ENCODE measurements at places on chromosomes 16 and 17. TPM values are rescaled to one million over a fixed set of nuclear protein-coding genes. Genes with fewer than 3 reads are reported as not detected.
A peak's percentile ranks its signal among the peaks of the same experiment; 100 is the strongest.

KRTAP1-5 gene
- total RNA-seq = not detected

CEP295NL gene
- total RNA-seq = not detected

INPP5K gene
- total RNA-seq = 18.2 TPM

TMEM219 gene
- total RNA-seq = 31.9 TPM

HSD17B1 gene
- total RNA-seq = 0.26 TPM

KRT17 gene
- not detected for total RNA-seq

DNA sequence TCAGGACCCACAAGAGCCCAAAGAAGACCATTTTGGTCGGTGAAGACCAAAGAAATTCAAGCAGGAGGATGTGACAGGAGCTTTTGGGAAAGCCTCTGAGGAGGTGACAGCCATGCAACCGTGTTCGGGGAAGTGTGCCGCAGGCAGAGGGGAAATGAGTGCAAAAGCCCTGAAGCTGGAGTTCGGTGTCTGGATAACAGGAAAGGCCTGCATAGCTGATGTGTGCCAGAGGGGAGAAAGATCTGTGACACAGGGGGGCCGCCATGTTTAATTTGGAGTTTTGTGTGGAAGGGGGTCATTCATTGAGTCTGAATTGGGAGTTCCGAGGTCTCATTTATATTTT is 870 bp upstream of the ZC3H7A start:
- DNase-seq = peak; percentile 58
- H3K36me3 ChIP-seq = peaks cover 38% of the 10 kb centered on the region
- H3K4me3 ChIP-seq = peak overlapping the region; percentile 92
- peak overlapping the region; percentile 93 for H3K27ac ChIP-seq

- no peaks in the 10 kb centered on the region for H3K27me3 ChIP-seq
- no peaks in the 10 kb centered on the region for H3K36me3 ChIP-seq
- no peak for DNase-seq
- H3K27ac ChIP-seq = no peak overlapping the region
These were observed 497.6 kb downstream of the WWOX start for GRCh38 chr16:78596996-78597422.

- no peak overlapping the region for H3K4me3 ChIP-seq
- no peak for DNase-seq
- no peaks in the 10 kb centered on the region for H3K4me1 ChIP-seq
- no peaks in the 10 kb centered on the region for H3K36me3 ChIP-seq
These were observed 8.9 kb upstream of the ZNF200 start for GRCh38 chr16:3243882-3244281.

DNA sequence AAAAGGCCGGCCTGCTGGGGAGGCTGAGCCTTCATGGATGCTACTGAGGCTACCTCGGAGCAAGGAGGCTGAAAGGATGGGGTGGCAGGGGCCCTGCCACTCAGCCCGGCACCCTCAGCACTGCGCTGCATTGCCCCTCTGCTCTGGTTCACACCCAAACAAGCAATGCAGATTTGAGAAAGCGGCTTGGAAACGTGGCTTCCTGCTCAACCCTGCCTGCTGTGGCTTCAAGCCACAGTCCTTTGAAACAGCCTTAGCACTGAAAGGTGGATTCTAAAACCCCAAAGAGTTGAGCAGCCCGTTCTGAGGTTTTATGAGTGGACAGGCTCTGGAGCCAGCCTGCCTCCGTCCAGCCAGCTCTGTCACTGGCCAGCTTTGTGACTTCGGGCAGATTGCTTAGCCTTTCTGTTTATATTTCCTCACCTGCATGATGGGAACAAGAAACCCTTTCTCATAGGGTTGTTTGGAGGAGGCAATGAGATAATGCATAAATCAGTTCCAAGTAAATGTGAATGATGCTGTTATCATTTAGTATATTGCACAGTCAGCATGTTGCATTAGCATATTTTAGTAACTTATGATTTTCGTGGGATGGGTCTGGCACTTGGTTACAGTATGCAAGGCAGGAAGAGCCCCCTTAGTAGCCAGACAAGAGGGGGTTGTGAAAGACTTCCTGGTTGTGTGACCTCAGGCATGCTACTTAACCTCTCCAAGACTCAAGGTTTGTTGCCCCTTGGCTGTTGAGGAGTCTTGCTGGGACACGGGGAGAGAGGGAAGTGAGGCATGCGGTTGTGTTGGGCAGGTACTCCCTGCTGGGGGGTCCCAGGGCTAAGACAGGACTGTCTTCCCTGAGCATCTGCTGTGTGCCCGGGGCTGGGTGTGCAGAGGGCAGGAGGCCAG is 23.6 kb downstream of the CRISPLD2 start:
- no peaks in the 10 kb centered on the region for H3K36me3 ChIP-seq

GRCh38 chr17:31780483-31780882 is 78.6 kb downstream of the COPRS start:
- peaks cover 8% of the 10 kb centered on the region for H3K27me3 ChIP-seq
- H3K36me3 ChIP-seq = no peaks in the 10 kb centered on the region
- H3K4me3 ChIP-seq = no peak overlapping the region
- H3K4me1 ChIP-seq = no peaks in the 10 kb centered on the region
- H3K27ac ChIP-seq = no peak overlapping the region

DNA sequence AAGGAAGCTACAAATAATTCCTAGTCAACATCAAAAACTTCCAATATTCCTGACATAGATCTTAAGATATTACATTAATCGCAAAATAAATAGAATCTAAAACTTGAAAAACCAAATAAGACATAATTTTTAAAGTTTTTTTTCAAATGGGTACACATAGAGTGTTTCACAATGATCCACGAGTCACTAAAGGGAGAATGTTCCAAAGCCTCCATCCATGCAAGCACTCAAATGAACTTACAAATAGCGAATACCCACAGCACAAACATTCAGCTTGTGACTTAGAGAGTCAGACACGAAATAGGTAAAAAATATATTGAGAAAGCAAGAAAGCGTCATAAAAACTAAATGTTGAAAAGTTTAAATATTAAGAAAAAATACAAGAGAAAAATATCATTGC is 65.7 kb downstream of the CEP112 start:
- H3K36me3 ChIP-seq = no peaks in the 10 kb centered on the region
- no peak overlapping the region for H3K4me3 ChIP-seq

- DNase-seq = no peak
- H3K4me1 ChIP-seq = peaks cover 7% of the 10 kb centered on the region
- no peak overlapping the region for H3K4me3 ChIP-seq
- peaks cover 6% of the 10 kb centered on the region for H3K36me3 ChIP-seq
- H3K27ac ChIP-seq = no peak overlapping the region
- no peaks in the 10 kb centered on the region for H3K27me3 ChIP-seq
These were observed 95.9 kb downstream of the CCDC182 start for GRCh38 chr17:57649191-57649590.
